ENCODE measurements at places on chromosomes 1 and 21. TPM values are rescaled to one million over a fixed set of nuclear protein-coding genes. Genes with fewer than 3 reads are reported as not detected.

Gene TSTD1
- total RNA-seq = 111 TPM

Gene RPE65
- not detected for total RNA-seq

Gene HFM1
- total RNA-seq = 0.11 TPM

Gene FCRL5
- not detected for total RNA-seq

- DNase-seq = no peak
Measured at GRCh38 chr1:15513192-15513591, 10.8 kb downstream of the CASP9 start.

GRCh38 chr21:42556476-42556875 lies 42.8 kb downstream of the SLC37A1 start:
- DNase-seq = no peak

GRCh38 chr21:40853956-40854688 lies 7.2 kb upstream of the DSCAM start:
- no peak for DNase-seq

DNA sequence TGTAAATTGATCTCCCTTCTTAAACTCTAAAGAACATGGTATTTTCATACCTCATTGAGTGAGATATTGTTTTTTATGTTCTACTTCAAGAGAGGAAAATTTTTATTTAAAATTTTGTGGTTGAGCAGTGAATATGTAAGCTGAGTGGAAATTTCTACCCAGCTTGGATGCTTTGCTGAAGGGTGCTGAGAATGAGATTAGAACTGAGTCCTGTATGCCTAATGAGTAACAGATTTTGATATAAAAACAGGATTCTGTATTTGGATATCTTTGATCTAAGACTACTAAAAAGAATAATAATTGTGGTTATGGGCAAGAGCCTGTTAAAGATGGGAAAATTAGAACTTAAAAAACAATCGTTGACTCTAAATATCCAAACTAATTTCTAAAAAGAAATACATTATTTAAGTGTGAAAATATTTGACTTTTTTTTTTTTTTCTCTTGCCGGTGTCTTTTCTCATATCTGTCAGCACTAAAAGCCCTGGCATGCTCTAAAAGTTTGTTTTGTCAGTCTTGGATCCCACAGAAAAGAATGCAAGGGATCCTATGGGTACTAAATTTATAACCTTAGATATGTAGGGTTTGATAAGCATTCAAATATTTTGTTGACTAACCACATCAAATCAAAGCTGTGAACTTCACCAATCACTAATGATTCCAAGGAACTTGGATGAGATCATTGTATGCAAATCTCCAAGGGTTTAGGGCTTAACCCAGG lies 652.3 kb downstream of the PTPRC start:
- no peak for DNase-seq

GRCh38 chr1:230836793-230837192 lies 31.5 kb downstream of the C1orf198 start:
- DNase-seq = no peak
